Putamen (tissue), 1 donor: ENCODE measurements at places on chromosomes 7 and 10.

- DNase-seq = no peak
Measured at GRCh38 chr10:98951269-98952000, 284.2 kb downstream of the HPSE2 start.

DNA sequence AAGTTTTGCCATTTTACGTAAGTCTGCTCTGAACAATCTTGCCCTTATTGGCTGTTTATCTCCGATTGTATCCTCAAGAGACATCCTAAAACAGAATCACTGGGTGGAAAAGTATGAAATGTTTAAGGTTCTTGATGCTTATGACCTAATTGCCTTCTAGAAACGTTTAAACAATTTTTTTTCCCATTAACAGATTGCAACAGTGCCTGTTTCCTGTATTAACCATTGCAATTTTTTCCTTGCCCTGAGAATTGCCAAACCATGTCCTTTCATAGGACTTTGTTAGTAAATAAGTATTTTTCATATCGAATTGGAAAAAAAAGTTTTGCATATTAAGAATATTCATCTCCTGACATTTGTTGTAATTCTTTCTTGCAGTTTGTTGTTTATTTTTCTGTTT, 639.8 kb downstream of the INHBA start:
- no peak for DNase-seq

DNA sequence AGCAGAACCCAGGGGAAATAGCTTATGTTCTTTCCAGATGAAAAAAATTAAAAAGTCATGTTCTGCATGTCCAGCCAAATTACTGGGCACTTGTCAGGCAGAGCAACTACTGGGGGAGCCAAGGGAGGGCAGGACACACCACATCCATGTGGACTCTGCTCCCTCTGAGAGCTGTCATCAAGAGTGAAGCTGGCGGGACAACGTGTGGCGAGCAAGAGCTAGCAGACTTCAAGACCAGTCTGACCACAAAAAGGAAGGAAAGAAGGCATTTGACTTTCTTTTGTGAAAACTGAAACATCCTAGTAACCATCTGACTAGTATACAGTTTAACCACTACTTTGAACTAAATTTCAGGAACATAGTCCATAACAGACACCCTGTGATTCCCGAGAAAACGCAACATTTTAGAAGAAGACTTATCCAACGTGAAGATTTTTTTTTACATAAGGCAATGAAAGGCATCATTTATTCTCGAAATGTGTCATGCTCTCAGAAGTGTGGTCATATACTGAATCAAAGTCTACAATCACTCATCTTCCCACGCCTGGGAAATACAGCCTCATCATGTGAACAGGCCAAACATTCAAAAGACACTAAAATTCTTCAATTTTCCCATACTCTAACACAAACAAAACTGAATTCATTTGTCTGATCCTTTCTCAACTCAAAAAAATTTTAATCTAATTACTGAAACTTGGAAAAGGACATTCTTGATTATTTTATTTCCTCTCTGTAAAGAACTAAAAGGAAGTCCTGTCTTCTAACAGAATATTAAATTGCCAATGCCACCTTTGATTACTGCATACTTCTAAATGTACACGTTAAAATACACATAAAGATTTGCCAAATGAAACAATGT, 15.5 kb downstream of the CYTH3 start:
- no peak for DNase-seq

GRCh38 chr7:20293336-20293735, 37.4 kb upstream of the ITGB8 start:
- no peak for DNase-seq

DNA sequence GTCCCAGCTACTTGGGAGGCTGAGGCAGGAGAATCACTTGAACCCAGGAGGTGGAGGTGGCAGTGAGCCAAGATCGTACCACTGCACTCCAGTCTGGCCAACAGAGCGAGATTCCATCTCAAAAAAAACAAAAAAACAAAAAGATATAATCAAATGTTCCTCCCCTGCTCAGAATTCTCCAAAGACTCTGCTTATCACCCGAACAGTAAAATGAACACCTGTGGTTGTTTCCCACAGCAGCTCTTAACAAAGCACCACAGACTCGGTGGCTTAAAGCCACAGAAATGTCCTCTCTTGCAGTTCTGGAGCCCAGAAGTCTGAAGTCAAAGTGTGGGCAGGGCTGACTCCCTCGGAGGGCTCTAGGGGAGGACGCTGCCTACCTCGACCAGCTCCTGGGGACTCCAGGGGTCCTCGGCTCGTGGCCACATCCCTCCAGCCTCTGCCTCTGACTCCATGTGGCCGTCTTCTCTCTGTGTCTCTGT, 4.1 kb upstream of the INTS1 start:
- no peak for DNase-seq

GRCh38 chr10:43323245-43323644, 48.2 kb upstream of the FXYD4 start:
- no peak for DNase-seq

GRCh38 chr10:8192301-8192700, 137.8 kb downstream of the GATA3 start:
- DNase-seq = no peak

GRCh38 chr7:90892213-90892612, 296.1 kb downstream of the CDK14 start:
- no peak for DNase-seq

GRCh38 chr7:42074076-42074475, 162.9 kb downstream of the GLI3 start:
- no peak for DNase-seq

DNA sequence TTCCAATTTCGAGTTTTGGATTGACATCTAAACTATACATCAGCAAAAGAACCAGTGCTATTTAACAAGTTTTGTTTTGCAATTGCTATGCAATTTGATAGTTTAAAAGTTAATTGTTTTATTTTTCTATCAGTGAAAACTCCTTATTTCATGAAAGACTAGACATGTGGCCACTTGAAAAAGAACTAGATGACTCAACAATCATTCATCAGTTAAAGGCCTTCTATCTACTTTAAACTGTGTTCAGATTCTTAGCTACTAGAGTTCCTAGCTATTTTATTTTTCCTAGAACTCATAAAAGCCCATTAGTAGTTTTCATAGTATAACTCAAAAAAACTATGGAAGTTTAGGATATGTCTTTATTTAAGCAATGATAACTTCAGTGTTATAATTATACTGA, 104.6 kb upstream of the LSM8 start:
- no peak for DNase-seq

DNA sequence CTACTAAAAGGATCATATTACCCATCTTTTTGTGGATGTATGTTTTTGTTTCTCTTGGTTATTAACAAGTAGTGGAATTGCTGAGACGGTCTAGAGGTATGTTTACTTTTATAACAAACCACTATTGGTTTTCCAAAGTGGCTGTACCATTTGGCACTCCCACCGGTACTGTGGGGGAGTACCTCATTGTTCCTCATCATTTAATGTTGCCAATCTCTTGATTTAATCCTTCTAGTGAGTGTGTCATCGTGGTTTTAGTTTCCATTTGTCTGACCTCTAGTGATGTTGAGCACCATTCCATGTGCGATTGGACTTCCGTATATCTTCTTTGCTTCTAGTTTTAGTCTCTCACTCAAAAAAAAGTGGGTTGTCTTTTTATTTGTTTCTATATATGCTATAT, 50.4 kb downstream of the RBM33 start:
- DNase-seq = no peak

- no peak for DNase-seq
Measured at GRCh38 chr7:131690441-131690840, 134.0 kb upstream of the PODXL start.

- no peak for DNase-seq
Measured at GRCh38 chr10:87519582-87519981, 14.9 kb downstream of the MINPP1 start.
